Stimulated activated CD4-positive, alpha-beta T cell treated with anti-CD3 and anti-CD28 coated beads, Interleukin-1b, Interleukin-23, amount 100 ng/mL, for 24 hours (primary cell): ENCODE measurements at places on chromosomes 3 and 15.

- DNase-seq = no peak
These were observed 15.8 kb downstream of the ABHD17C start for GRCh38 chr15:80710635-80711554.

GRCh38 chr3:35438101-35438500 lies 201.2 kb upstream of the ARPP21 start:
- no peak for DNase-seq

DNA sequence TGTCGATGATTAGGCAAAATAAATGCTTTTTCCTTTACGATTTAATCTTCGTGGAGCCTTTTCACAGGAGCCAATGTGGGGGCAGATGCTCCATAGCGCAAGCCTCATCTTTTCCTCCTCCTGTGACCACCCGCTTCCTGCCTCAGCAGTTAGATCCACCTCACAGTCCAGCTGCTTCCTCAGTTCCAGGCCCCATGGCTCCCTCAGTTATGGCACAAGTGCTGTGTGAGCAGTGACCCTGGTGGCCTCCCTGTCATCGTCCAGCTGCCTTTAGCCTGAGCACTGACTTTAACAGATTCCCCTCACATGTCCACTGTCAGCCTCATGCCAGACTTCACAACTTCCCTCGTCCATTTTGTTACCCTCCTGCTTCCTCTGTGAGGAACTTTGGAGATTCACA lies 424.6 kb upstream of the GBE1 start:
- no peak for DNase-seq

DNA sequence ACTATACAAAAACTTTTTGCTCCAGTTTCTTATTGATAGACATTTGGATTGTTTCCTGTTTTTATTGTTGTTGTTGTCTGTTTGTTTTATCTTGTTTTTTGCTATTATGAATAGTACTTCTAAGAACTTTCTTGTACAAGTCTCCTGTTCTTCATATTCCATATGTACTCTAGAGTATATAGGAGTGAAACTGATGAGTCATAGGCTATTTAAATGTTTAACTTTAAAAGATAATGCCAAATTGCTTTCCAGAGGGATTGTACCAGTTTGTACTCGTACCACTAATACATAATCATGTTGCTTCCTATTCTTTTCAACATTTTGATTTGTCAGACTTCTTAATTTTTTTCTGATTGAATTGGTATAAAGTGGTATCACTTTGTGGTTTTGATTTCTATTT lies 19.6 kb downstream of the LRRC49 start:
- DNase-seq = no peak

- no peak for DNase-seq
These were observed 58.1 kb upstream of the P3H2 start for GRCh38 chr3:190178779-190179178.

- DNase-seq = no peak
These were observed 45.7 kb downstream of the TRIM42 start for GRCh38 chr3:140723576-140723975.

GRCh38 chr3:40022297-40022827 lies 213.0 kb downstream of the MYRIP start:
- no peak for DNase-seq

GRCh38 chr15:67267440-67267839 lies 12.9 kb downstream of the IQCH start:
- no peak for DNase-seq

DNA sequence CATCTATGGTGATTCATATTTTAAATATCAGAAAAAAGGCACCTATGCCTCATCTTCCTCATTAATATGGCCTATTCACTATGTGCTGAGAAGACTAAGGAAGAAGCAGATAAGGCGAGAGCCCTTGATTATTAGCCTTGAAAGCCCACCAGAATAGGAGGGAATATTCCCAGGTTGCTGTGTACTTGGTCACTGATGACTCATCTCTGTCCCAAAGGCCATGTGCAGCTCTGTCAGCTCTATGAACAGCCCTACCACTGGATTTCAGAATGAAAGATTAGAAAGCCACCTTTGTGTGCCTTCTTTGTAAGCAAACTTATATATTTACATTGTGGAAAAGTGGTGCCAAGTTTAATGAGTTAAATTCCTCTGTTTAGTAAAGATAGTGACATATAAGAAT lies 211.5 kb downstream of the NFKBIZ start:
- no peak for DNase-seq

- no peak for DNase-seq
These were observed 15.8 kb downstream of the CMTM8 start for GRCh38 chr3:32254268-32254667.

DNA sequence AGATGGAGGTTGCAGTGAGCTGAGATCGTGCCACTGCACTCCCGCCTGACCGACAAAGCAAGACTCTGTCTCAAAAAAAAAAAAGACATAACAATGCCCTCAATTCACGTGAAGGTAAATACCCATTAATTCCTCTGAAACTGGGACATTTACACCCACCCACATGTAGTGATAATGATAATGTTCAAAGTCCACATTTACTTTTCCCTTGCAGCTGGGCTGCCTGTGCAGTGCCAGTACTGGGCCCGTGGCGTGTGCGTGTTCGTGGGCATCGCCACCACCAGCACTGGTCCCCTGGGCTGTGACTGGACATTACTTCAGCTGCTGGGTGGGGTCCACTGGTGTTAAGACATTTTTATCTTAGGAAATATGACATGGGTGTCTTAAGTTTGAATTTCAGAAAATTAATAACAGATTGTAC lies 123.6 kb downstream of the SLC25A26 start:
- DNase-seq = no peak

DNA sequence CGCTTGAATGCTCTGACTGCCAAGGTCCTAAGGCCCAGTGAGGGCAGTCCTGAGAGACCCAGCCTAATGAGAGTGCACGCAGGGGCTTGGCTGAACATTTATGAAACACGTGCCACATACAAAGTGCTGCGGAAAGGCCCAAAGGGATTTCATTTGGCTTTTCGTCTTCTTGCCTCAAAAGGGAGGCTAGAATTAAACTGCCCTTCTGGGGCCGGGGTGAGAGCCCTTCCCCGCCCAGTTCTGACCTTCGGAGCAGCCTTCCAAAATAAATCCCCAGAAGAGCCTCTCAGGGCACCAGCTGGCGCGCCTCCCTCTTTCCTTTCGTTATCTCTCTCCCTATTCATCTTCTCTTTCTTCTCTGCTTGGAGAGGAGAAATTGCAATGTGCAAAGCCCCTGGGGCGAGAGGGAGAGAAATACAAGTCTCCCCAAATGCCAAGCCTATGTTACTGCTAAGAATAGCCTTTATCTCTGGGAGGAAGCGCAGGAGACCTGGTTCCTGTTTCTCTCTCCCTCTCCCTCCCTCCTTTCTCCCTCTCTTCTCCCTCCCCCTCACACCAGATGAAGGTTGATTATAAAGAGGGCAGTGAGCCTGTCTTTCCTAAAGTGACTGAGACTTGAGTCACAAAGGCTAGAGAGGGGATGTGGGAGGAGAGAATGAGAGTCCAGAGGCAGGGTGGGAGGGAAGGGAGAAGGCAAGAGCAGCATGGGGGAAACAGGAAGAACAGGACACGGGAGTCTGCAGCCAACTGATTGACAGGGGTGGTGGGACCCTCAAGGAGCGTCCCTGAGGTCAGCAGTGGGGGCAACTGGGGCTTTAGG lies 36.7 kb upstream of the NDUFB4 start:
- no peak for DNase-seq

GRCh38 chr3:175149675-175150074 lies 290.5 kb downstream of the NAALADL2 start:
- DNase-seq = no peak
